ENCODE measurements at places on chromosomes 5 and 9.

DNA sequence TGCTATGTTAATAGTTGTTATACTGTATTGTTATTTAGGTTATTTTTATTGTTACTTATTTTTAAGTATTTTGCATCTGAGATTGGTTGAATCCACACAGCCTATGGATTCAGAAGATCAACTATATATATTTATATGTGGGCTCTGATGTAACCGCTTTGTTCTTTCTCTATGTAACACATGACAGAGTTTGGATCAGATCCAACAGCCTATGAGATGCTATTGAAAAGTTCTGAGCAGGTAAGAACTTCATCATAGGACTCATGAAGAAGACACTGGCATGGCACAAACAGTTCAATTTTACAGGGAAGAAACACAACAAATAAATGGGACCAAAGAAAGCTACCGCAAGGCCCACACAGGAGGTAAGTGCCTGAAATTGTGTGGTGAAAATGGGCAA, 93.4 kb downstream of the GNAQ start:
- no peaks in the 10 kb centered on the region for H3K4me1 ChIP-seq
- H3K27ac ChIP-seq: no peak overlapping the region
- H3K27me3 ChIP-seq: no peaks in the 10 kb centered on the region
- no peak for DNase-seq
- H3K4me3 ChIP-seq: no peak overlapping the region
- H3K36me3 ChIP-seq: no peaks in the 10 kb centered on the region

DNA sequence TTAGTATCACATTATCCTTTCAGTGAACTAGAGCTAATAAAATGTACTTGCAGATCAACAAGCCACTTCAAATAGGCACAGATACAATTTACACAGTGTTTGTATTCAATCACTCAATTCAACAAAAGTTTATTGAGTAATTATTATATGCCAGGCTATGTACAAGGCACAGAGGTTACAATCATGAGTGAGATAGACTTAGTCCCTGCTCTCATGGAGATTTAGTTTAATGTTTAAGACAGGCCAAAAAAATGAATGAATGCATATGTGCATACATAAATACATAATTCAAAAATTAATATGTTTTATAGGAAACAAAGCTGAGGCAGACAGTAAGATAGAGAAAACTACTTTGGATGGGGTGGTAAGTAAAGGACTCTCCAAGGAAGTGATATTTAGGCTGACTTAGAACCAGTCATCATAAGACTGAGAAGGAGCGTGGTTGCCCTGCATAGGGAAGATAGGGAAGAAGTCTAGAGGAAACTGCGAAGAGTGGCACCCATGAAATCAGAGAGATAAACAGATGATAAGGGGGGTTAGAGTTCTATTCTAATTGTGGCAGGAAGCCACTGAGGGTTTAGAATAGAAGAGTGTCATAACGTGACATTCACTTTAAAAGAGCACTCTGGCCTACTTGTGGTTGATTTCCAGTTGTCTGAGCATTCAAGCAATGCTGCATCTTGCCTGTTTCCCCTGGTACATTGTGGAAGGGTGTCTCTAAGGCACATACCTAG, 49.7 kb upstream of the GRAMD2B start:
- H3K27me3 ChIP-seq: no peaks in the 10 kb centered on the region
- no peaks in the 10 kb centered on the region for H3K36me3 ChIP-seq
- no peak overlapping the region for H3K27ac ChIP-seq
- H3K4me3 ChIP-seq: no peak overlapping the region
- peaks cover 17% of the 10 kb centered on the region for H3K4me1 ChIP-seq
- no peak for DNase-seq

- H3K27ac ChIP-seq: no peak overlapping the region
- H3K4me3 ChIP-seq: no peak overlapping the region
- no peak for DNase-seq
- no peaks in the 10 kb centered on the region for H3K27me3 ChIP-seq
These were observed 90.5 kb upstream of the TNC start for GRCh38 chr9:115208501-115208900.

DNA sequence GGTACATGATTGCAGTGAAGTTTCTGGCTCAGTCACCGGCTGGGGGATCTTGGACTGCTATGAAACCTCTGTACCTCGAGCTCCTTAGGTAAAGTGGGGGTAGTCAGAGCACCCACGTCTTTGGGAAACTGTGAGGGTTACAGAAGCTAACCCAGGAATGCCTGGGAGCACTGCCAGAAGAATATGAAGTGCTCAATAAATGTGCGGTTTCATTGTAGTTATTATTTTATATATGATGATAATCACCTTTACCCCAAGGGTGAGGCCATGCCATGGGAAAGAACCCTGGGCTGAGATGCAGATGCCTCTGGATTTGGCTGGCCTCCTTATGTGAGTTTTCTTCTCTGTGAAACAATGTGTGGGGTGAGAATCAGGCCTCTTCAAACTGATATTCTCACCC, 3.7 kb downstream of the NPR3 start:
- no peak overlapping the region for H3K4me3 ChIP-seq
- no peak overlapping the region for H3K27ac ChIP-seq
- H3K27me3 ChIP-seq: no peaks in the 10 kb centered on the region

DNA sequence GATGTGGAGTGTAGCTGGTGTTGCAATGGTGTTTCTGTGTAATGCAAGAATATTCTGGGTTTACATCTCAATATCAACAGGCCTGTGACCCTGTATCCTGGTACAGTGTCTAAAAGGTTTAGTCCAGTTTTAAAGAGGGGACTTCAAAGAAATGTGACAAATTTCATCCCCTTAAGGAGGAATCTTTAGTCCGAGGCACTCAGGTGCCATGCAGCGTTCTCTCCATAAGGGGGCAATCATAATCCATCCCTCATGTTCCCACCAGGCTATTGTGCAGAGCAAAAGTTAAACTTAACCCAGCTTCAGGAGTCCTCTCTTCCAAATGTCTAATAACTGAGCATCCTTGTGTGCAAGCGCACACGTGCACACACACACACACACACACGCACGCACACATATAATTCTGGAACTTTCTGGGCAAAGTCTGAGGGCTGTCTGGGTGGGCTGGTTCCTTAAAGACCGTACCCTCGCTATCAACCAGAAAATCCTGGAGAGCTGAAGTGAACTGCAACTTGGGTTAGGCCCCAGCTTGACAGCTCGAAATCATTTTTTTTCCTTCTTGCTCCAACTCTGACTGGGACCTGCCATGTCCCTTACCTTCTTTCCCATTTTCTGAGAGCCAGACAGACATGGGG, 46.0 kb downstream of the CRB2 start:
- no peaks in the 10 kb centered on the region for H3K27me3 ChIP-seq
- no peaks in the 10 kb centered on the region for H3K36me3 ChIP-seq
- H3K4me1 ChIP-seq: no peaks in the 10 kb centered on the region
- DNase-seq: peak; percentile 50
- no peak overlapping the region for H3K4me3 ChIP-seq
- H3K27ac ChIP-seq: no peak overlapping the region

DNA sequence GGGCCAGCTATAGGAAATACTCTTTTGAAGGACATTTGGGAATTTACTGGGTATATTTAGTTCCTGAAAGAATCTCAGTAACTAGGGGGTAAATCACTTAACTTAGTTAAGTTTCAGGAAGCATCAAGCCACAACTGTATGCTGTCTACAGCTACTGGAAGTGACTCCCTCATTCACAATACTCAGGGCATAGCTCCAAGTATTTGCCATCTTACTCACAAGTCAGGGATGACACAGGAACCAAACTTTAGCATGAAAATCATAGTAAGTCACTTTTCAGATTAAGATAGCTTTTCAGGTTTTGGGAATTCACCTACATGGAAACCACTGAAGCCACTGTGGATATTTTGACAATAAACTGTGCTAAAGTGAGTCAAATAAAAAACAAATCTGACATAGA, 242.4 kb upstream of the ATP10B start:
- no peaks in the 10 kb centered on the region for H3K4me1 ChIP-seq
- H3K27me3 ChIP-seq: no peaks in the 10 kb centered on the region
- no peak for DNase-seq

- peaks cover 6% of the 10 kb centered on the region for H3K27me3 ChIP-seq
- no peaks in the 10 kb centered on the region for H3K36me3 ChIP-seq
- DNase-seq: no peak
- no peak overlapping the region for H3K27ac ChIP-seq
These were observed 1.9 kb downstream of the IRX2 start for GRCh38 chr5:2749514-2750025.

GRCh38 chr5:80368661-80369480, 39.0 kb upstream of the ZFYVE16 start:
- DNase-seq: no peak
- H3K27ac ChIP-seq: no peak overlapping the region
- no peaks in the 10 kb centered on the region for H3K36me3 ChIP-seq
- no peaks in the 10 kb centered on the region for H3K27me3 ChIP-seq
- no peak overlapping the region for H3K4me3 ChIP-seq

DNA sequence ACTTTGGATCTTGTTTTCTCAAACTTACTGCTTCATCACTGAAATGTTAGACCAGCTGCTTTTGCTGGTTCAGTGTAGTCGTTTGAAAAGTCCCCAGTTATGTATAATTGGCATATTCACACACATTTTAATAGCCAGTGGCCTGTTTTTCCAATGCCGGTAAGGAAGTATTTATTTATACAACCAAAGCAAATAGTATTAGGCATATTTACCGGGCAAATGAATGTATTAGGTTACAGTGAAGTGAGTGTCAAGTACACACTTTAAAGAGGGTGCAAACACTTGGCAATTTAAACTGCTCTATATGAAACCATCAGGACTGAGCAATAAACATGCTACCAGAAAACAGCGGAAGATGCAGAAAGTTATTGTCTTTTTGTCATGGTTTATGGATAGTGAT, 242.9 kb downstream of the MCTP1 start:
- no peak overlapping the region for H3K27ac ChIP-seq
- no peak overlapping the region for H3K4me3 ChIP-seq
- no peaks in the 10 kb centered on the region for H3K27me3 ChIP-seq
- no peaks in the 10 kb centered on the region for H3K36me3 ChIP-seq
- DNase-seq: no peak

- H3K36me3 ChIP-seq: no peaks in the 10 kb centered on the region
- no peak overlapping the region for H3K27ac ChIP-seq
- H3K4me1 ChIP-seq: peaks cover 26% of the 10 kb centered on the region
- H3K27me3 ChIP-seq: no peaks in the 10 kb centered on the region
- DNase-seq: peak; percentile 9
These were observed 26.6 kb downstream of the DPYSL3 start for GRCh38 chr5:147483188-147483790.

Measured in thyroid gland (tissue), 4 donors.